ENCODE measurements at places on chromosomes 1 and 21. TPM values are rescaled to one million over a fixed set of nuclear protein-coding genes. Genes with fewer than 3 reads are reported as not detected.

Gene SYCP1
- total RNA-seq, result not detected

Gene MIXL1
- total RNA-seq, result not detected

Gene LENEP
- not detected for total RNA-seq

Gene KRTAP19-1
- not detected for total RNA-seq

Gene LYPD8
- not detected for total RNA-seq

Gene ANKRD65
- total RNA-seq, result 0.19 TPM

Gene CR1
- not detected for total RNA-seq

Gene CSF3R
- not detected for total RNA-seq

Gene CNR2
- not detected for total RNA-seq

Gene NRIP1
- 7.8 TPM for total RNA-seq

Gene RHD
- total RNA-seq, result not detected

Gene NEXN
- total RNA-seq, result 5.7 TPM

Gene MAN1C1
- 0.30 TPM for total RNA-seq
